ENCODE measurements at places on chromosomes 13 and 19. TPM values are rescaled to one million over a fixed set of nuclear protein-coding genes. Genes with fewer than 3 reads are reported as not detected.

ELSPBP1 gene
- polyA plus RNA-seq: 0.37 TPM

RFPL4A gene
- 0.22 TPM for polyA plus RNA-seq

- DNase-seq: no peak
Observed at GRCh38 chr13:114248011-114248410, 13.3 kb downstream of the CDC16 start.

TMEM91 gene
- polyA plus RNA-seq: 25.3 TPM

DNA sequence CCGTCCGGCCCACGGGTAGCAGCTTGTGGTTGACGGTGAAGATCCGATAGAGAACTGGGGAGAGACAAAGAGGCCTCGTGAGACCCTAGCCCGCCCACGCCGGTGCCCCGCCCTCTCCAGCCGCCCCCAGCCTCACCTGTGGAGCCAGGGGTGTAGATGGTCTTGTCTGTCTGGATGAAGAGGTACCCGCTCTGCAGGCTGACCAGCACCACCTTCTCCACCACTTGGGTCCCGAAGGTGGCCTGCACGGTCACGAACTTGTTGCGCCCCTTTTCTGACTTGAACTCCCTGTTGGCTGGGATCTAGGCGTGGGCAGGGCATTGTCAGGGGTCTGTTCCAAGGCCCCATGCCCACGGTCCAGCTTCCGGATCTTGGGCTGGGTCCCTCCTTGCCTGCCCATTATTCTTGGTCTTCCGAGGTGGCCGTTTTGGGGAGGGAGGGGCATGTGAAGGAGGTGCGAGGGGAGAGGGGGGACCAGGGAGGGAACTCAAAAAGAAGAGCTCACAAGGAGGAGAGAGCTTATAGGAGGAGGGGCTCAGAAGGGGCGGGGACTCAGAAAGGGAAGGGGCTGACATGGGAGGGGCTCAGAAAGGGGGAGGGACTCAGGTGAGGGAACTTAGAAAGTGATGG is 2.2 kb downstream of the C3 start:
- no peak for DNase-seq

- peak; percentile 83 for DNase-seq
Observed at GRCh38 chr13:27362064-27362751, 62.2 kb upstream of the GTF3A start.

Data from renal pelvis (tissue), 12 donors.